Body of pancreas (tissue), 4 donors: ENCODE measurements at places on chromosomes 12 and 14. TPM values are rescaled to one million over a fixed set of nuclear protein-coding genes. Genes with fewer than 3 reads are reported as not detected.

Gene RNF212B
- total RNA-seq = not detected

DNA sequence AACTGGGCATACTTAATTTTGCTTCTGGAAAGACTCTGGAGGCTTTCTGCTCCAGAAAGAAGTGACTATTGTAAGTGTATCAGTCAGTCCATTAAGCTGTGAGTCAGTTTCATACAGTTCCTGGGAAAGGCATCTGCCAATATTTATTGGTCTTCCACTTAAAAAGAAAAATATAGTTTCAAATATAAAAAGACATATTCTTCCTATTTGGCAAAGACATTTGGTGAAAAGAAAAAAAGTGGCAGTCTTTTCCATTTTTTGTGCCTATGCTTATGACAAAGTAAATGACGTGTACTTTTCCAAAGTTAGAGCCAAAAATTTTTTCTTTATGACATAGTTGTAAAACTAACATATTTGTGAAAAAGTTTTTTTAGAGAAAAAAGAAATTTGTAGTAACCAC, 12.3 kb downstream of the TMEM30B start:
- no peak for DNase-seq

Gene PGF
- 6.6 TPM for total RNA-seq

- peak; percentile 58 for DNase-seq
Observed at GRCh38 chr12:51246254-51246853, 7.7 kb downstream of the DAZAP2 start.

DNA sequence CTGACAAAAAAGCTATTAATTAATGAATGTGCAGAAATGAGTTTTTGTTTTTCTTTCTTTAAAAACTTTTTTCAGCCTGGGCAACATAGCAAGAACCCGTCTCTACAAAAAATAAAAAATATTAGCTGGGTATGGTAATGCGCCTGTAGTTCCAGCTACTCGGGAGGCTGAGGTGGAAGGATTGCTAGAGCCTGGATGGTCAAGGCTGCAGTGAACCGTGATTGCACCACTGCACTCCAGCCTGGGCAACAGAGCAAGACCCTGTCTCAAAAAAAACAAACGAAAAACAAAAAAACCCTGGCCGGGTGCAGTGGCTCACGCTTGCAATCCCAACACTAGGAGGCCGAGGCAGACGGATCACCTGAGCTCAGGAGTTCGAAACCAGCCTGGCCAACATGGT, 7.9 kb downstream of the GIT2 start:
- DNase-seq = no peak

DNA sequence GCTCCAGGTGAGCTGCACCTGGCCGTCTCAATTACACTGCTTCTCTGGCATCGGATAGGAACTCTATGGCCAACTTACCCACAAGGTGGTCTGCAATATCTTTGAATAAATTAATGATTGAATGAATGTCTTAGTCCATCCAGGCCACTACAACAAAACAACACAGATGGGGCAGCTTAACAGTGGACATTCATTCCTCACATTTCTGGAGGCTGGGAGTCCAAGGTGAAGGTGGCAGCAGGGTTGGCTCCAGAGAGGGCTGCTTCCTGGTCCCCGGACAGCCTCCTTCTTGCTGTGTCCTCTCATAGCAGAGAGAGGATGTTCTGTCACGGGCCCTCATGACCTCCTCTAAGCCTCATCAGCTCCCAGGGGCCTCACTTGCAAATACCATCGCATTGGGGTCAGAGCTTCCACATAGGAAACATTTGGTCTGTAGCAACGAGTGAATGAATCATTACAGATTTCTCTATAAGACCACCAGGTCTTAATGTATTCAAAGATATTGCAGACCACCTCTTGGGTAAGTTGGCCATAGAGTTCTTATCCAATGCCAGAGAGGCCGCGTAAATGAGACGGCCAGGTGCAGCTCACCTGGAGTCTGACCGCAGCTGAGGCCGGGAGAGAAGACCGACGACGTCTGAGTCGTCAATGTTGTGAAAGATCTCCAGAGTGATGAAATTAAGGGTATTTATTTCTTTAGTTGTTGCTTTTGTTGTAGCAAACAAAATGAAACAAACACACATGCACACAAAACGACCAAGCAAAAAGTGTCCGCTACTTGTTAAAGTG, 182.7 kb upstream of the C14orf180 start:
- DNase-seq = no peak

GRCh38 chr12:95918194-95918993, 24.0 kb downstream of the CCDC38 start:
- peak; percentile 49 for DNase-seq

- no peak for DNase-seq
Observed at GRCh38 chr14:105146976-105147635, 21.5 kb downstream of the JAG2 start.

DNA sequence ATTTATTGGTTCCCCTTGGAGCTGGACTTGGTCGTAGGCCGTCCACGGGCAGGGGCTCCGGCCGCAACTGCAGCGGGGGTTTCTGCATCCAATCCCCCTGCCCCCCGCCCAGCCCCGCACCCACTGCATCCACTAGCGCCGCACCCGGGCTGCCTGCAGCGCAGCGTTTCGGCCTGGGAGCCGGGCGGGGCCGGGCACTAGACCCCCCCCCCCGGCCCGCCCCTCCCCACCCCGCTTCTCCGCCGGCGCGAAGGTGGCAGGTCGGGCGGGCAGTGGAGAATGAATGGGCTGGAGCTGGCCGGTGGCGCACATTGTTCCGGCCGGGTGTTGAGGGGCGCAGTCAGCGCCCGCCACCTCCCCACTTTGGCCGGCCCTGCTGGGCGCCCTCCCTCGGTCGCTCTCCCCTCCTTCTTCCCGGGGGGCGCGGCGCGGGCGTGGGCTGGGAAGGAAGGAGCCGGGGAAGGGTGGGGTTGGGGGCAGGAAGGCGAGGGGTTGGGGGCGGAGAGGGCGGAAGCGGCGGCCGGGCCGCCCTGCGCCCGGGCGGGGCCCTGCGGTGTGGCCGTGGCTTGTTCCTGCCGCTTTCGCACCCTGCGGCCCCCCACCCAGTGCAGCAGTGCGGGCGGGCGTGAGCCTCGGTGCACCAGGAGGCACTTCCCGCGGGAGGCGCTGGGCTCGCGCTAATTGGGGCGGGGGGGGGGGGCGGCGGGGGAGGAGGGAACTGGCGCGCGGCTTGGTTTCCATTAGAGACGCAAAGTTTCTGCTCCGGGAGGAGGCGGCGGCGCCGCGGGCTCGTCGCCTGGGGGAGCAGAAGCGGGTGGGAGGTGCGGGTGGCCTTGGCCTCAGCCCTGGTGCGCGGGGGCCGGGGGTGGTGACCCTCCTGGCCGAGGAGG, 841 bp downstream of the CALM1 start:
- peak; percentile 62 for DNase-seq

- DNase-seq = no peak
Observed at GRCh38 chr14:89730687-89731086, 223.8 kb downstream of the EFCAB11 start.
